ENCODE measurements at places on chromosomes 4 and X. TPM values are rescaled to one million over a fixed set of nuclear protein-coding genes. Genes with fewer than 3 reads are reported as not detected.

GRCh38 chr4:92658318-92658717 lies 354.6 kb downstream of the GRID2 start:
- DNase-seq = no peak

- DNase-seq = no peak
These were observed 27.3 kb upstream of the RBBP7 start for GRCh38 chrX:16897445-16897844.

DNA sequence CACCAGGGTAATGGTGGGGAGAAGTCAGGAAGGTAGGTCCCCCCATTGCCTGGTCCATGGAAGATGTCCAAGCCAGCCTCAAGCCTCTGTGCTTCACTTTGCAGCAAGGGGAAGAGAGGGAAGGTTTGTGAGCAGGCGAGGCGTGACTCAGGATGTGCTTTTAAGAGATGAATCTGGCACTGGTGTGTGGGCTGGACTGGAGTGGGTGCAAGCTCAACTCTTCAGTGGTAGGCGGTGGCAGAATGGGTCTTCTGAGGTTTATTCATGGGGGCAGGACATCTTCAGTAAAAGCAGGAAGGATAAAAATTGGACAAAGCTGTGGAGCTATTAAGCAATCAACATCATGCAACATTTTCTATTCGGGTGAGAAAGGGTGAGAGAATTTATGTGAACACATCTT lies 19.4 kb downstream of the GPM6B start:
- DNase-seq = no peak

DNA sequence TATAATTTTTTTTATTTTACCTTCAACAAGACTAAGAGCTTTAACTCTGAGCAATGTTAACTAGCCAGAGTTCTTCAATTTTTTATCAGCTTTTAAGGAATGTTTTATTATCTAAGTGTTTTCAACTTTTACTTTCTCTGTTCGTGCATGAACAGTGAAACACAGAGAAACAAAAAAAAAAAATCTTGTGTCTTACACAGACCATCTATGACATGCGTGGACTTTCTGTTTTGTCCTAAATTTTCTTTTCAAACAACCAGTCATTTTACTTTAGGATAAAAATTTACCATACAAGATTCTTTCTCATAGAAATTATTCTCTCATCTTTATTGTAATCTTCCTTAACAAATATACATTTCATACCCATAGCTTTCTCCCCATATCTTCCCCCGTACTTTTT lies 731.9 kb upstream of the PCDH10 start:
- no peak for DNase-seq

Gene GPR173
- not detected for total RNA-seq

GRCh38 chrX:6694977-6695376 lies 160.1 kb upstream of the VCX3A start:
- DNase-seq = no peak

DNA sequence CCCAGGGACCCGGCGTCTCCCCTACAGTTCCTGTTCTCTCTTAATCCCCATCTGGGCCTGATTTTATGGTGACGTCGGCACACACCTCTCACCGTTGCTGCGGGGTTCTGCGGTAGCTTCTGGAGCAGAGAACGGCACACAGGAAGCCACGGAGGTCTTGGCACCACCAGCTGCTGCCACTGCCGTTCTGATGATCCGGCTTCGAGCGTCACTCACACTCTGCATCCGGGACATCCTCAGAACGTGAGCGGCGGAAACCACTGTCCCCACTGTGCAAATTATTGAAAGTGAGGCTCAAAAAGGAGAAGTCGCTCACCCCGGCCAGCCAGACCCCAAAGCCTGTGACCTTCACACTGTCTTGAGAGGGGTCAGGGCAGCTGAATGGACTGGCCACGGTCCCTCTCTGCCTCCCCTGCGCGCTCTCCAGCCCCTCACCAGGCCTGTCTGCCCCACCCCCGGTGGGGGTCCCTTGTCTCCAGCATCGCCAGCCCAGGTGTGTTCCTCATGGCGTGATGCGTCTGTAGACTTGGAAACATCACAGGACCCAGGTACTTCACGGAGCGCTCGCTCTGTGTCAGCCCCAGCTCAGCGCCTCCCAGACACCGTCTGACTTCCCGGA lies 201.1 kb downstream of the AFAP1 start:
- no peak for DNase-seq

GRCh38 chr4:84291969-84292368 lies 207.1 kb downstream of the NKX6-1 start:
- DNase-seq = no peak

- no peak for DNase-seq
These were observed 5.1 kb upstream of the CXCL9 start for GRCh38 chr4:76012388-76012801.

DNA sequence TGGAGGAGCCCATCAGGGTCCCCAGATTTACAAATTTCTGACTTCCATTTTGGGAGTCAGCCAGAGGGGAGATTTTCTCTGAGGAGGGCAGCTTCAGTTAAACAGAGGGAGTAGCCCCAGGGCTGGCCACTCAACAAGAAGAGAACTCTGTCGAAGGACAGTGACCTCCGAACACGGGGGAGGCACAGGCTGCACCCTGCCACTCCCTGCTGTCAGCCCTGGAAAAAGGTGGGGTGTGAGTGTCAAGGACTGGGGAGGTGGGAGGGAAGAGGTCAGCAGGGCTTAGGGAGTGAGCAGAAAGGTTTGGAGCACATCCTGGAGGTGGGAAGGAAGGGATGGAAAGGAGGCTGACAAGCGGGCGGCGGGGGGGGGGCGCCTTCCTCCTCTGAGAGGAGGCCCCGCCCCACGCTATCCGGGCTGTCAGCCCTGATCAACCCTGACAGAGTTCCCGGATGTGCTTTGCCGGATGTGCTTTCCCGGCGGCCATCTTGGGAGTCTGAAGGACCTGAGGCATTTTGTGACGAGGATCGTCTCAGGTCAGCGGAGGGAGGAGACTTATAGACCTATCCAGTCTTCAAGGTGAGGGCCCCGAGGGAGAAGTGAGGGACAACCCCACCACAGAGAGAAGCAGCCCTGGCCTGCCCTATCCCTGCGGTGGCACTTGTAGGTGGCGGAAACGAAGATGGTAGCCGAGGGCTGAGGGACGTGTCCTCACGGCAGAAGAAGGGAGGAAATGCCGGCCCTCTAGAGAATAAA lies at the start of gene MAGEC1:
MAGEC1 (plus strand) TSS at position 495 of the 756 bp plus-strand sequence. CDS start 1,179 bp downstream, outside the sequence.
- DNase-seq = no peak

Gene TENM3
- not detected for total RNA-seq

DNA sequence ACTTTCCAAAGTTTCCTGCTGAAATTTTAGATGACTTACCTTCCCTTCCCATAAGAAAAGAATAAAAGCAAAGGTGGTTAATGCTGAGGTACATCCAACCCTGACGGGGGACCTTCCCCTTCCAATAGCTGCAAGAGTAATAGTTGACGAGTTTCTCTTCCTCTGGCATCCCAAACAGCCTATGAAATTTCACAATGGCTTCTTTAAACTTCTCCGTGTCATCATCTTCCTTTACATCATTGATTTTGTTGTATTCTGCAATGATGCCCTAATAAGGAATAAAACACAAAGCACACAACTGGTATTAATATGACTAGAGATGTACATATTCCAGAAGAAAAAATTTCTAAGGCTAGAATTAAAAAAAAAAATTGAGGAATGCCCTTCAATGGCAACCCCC lies 76.6 kb downstream of the TBC1D9 start:
- no peak for DNase-seq

DNA sequence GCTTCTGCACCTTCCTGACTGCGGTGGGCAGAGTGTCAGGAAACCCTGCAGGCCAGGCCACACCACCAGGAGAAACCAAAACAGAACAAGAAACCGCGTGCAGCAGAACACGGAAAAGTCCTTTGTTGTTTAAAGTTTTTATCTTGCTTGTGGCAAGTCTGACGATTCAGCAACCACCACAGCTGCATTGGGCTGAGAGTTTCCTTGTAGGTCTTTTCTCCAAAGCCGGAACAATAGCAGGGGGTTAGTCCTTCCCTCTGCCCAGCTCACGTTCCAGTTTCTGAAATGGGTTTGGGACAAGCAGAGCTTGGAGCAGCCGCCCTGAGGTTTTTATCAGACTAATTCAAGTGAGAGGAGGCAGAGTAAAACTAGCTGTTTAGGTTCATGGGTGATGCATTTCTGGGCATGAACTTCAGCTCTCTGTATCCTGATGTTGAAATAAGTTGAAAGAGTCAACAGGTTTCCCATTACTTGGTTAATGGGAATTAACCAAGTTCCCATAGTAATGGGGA lies 216.9 kb downstream of the PTTG2 start:
- peak; percentile 60 for DNase-seq

- DNase-seq = no peak
These were observed 46.9 kb downstream of the ACOX3 start for GRCh38 chr4:8393593-8394038.

Gene SPANXD
- not detected for total RNA-seq

Gene SPANXN4
- not detected for total RNA-seq

GRCh38 chr4:78483811-78484210 lies 67.8 kb upstream of the ANXA3 start:
- no peak for DNase-seq

- no peak for DNase-seq
These were observed 14.6 kb downstream of the PHF8 start for GRCh38 chrX:54029529-54030143.

DNA sequence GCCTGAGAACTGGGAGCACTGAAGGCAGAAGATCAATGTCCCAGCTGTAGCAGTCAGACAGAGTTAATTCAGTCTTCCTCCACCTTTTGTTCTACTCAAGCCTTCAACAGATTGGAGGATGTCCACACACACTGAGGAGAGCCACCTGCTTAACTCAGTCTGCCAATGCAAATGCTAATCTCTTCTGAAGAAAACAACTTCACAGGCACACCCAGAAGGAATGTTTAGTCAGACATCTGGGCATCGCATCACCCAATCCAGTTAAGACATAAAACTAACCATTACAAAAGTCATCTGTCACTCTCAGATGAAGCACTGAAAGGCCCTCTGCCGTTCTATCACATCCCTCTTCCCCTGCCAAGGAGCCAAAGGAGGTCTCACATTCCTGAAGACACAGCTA lies 173.7 kb downstream of the CENPC start:
- no peak for DNase-seq

GRCh38 chr4:131547506-131547981 lies 1601.5 kb upstream of the PCDH10 start:
- DNase-seq = no peak

Gene UBA6
- total RNA-seq = 88.3 TPM

Gene GLRA3
- not detected for total RNA-seq

- DNase-seq = peak; percentile 76
These were observed 24.8 kb downstream of the HOPX start for GRCh38 chr4:56656346-56656643.

DNA sequence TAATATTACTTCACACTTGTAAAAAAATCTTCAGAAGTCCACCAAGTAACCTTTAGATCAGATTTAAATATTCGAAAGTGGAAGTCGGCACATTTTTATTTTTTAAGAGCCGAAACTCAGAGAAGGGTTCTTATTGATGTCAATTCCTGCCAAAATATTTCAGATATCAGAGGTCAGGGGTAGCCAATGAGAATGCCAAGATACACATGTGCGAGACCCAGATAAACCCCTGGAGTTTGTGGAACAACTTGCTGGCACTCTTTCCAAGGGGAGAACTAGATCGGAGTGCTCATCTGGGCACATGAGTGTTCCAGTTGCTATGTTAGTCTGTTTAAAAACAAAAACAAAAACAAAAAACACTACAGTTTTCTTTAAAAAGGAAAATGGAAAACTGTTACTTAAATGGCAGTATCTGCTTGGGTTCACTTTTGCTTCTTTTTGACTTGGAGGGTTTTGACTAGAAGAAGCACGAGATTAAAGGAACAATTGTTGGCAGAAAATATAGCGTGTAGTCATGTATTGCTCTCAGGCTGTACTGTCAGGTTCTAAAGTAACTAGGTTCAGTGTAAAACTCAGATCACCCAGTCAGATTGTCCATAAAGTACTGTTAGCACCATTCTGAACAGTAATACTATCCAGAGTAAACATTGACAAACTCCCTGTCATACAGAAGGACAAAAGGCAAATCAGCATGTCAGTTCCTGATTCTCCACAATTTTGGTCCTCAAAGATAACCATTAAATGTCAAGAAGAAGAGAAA lies 188.0 kb upstream of the PACRGL start:
- no peak for DNase-seq

DNA sequence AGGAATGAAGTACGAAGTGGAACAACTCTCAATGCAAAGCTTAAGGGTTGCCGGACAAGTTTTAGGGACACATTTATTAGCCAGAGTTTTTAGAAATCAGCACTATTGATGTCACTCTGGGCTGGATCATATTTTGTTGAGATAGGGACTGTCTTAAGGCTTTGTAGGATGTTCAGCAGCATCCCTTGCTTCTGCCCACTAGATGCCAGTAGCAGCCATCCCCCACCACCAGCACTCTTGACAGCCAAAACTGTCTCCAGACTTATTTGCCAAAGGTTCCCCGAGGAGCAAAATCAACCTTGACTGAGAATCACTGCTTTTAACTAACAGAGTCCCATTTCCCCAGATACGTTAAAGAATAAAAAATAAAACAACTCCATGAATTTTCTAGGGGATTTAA lies 1497.3 kb downstream of the STIM2 start:
- no peak for DNase-seq

- no peak for DNase-seq
These were observed 23.5 kb upstream of the DUSP9 start for GRCh38 chrX:153623310-153624029.

DNA sequence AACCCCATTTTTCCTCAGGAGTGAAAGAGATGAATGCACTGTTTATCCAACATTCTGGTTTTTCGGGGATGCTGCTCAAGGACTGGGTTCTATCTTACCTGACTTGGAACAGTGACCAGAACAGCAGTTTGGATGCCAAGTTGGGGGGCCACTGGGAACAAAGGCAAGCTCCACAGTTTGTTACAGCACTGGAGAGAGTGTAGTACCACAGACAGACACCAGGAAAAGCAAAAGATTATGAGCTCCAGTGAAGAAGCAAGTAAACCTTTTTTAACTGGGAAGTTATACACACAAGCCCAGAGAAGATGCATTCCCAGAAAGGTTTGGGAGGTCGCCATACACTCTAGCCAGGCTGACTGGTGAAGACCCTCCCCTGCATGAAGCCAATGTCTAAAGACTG lies 13.6 kb downstream of the C4orf36 start:
- DNase-seq = no peak

Gene F11
- total RNA-seq = not detected
